ENCODE measurements at places on chromosomes 3 and 15.

GRCh38 chr15:57198654-57199291, 177.5 kb upstream of the CGNL1 start:
- no peak for DNase-seq

DNA sequence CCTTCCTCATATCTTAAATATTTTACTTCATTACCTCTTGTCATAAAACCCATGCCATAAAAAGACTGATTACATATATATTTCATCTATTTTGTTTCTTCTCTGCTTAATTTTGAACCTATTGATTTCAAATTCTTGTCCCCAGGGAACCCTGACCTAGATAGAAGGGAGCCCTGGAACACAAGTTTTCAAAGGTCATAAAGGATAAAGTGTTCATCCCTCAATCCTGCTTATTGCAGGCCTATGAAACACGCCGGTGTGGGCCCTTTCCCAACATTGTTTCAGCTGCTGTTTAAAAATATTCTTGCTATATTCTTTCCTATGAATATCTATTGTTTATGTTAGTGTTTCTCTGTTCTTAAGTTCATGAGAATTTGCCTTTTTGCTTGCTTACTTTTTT, 1389.5 kb upstream of the GBE1 start:
- DNase-seq: no peak

DNA sequence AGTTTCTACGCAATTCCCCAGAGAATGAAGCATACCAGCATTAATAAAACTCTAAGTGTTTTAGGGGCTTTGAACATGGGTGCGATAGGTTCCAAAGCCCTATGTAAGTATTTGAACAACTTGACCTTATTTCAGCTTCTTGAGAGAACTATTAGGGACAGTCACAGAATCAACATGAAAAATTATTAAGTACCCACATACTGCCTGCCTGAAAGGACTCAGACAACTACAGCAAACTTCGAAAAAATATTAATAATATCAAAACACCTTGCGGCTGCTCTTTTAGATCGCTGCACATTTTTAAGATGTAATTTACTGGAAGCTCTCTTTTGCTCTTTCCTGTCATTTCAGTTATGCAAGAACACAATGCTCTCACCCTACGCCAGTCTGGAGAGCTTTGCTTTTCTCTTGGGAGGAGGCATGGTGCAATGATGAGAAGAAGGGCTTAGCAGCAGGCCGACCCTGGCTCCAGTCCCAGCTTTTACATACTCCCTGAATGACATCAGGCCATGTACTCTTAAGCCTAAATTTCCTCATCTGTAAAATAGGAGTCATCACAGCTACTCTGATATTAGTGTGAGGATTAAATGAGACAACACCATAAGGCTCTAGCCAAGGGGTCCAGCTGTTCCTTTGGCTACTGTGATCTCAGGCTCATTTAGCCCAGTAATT, 640.7 kb downstream of the FHIT start:
- DNase-seq: peak; percentile 68

- DNase-seq: no peak
These were observed 59.8 kb upstream of the KLHL25 start for GRCh38 chr15:85854345-85855097.

DNA sequence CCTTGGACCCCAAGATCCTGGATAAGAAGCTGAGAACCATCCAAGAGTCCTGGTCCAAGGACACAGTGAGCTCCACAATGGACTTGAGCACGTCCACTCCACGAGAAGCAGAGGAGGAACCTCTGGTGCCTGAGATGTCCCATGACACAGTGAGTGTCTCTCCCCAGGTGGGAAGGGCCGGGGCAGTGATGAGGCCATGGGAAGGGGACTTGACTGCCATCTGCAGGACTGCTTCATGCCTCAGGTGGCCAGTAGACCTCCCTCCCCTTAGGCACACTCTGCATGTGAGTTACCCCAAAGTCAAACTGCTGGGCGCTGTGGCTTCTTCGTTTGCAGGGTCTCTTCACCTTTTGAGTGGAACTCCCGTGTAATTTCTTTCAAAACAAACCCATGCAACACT, 59.7 kb downstream of the CCDC33 start:
- DNase-seq: no peak

- no peak for DNase-seq
These were observed 103.0 kb downstream of the MYLK start for GRCh38 chr3:123781138-123781537.

- DNase-seq: no peak
These were observed 65.4 kb upstream of the P2RY1 start for GRCh38 chr3:152769523-152769922.

DNA sequence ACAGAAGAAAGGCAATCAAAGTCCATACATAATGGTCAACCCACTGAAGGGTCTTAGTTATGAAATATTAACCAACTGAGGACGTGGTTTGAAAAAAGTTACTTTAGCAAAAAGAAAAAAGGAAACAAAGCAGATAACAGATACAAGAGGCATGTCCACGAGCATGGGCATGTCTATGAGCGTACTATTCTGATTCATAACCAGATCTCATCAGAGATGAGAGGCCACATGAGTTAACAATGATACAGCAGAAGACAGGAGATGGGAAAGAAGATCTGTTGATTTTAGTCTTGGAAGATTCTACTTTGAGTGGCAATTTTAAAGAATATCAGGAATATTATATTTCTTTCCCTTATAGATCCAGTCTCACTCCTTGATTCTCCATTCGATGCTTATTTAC, 262.9 kb upstream of the SLITRK3 start:
- no peak for DNase-seq

- DNase-seq: no peak
These were observed 619 bp downstream of the TTBK2 start for GRCh38 chr15:42919799-42920518.

DNA sequence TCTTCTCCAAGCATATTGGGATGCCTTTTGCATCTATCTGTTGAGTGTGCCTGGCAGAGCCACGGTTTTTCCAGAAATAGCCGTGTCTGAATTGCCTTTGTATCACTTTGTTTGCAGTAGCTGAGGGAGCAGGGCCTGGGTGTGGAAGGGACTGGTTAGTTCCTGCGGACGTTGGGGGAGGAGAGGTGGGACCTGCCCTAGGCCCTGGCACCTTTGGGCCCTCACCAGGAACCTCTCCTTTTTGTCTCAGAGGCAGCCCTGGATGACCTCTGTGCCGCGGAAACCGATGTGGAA, 18.6 kb downstream of the ATRIP start:
- no peak for DNase-seq

DNA sequence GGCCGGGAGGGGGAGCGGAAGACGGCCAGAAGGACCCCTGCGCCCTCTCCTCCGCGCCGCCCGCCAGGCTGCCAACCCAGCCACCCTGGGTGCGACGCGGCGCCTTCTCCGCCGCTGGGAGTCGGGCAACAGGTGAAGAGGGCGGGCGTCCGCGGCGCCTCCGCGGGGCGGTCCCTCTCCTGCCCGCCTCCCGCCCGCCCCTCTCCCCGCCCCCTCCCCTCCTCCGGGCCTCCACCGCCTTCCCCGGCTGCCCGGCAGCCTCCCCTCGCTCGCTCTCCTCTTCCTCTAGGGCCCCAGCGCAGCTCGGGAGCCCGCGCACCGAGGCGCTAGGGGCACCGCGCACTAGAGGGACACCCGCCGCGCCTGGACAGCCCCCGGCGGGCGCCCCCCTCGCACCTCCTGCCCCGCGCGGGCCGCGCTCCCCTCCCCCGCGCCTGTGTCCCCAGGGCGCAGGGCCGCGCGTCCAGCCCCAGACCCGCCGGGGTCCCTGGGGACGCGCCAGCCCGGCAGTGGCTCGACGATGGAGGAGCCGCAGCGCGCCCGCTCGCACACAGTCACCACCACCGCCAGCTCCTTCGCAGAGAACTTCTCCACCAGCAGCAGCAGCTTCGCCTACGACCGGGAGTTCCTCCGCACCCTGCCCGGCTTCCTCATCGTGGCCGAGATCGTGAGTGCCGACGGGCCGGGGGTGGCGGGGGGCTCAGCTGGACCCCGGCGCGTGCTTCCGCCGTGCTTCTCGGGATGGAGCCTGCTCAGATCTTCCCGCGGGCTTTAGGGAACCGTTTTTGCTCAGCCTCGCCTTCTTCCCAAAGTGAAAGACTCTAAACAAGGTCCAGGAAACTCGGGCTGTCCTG, at the start of gene CMTM8:
Gene CMTM8, plus strand, starts transcription at position 228 of the 854 bp plus-strand sequence. Its CDS starts 293 bp downstream, at position 521.
- DNase-seq: no peak

- DNase-seq: peak; percentile 15
These were observed 23.6 kb downstream of the RHCG start for GRCh38 chr15:89472785-89473256.

GRCh38 chr15:52523192-52523591, 5.5 kb downstream of the MYO5A start:
- peak; percentile 75 for DNase-seq

DNA sequence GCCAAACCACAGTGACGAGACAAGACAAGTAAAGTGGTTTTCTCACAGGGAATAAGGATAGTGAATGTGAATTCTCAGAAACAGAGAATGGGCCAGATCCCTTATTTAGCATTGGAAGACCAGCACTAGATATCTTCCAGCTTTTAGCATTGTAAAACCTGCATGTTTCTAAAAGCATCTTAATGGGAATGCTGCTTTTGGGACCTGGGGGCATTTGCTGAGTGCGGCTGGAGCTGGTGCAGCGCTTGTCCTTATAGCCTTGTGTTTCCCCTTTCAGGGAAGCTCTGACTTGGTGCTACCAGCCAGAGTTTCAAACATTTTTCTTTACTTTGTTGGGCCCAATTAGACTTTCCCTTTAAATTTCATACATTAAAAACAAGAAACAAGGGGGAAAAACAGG, 52.9 kb downstream of the CLSTN2 start:
- DNase-seq: no peak

- no peak for DNase-seq
These were observed 37.7 kb downstream of the ABHD17C start for GRCh38 chr15:80732818-80733217.

- no peak for DNase-seq
These were observed 268.0 kb downstream of the ERC2 start for GRCh38 chr3:56200251-56200650.

DNA sequence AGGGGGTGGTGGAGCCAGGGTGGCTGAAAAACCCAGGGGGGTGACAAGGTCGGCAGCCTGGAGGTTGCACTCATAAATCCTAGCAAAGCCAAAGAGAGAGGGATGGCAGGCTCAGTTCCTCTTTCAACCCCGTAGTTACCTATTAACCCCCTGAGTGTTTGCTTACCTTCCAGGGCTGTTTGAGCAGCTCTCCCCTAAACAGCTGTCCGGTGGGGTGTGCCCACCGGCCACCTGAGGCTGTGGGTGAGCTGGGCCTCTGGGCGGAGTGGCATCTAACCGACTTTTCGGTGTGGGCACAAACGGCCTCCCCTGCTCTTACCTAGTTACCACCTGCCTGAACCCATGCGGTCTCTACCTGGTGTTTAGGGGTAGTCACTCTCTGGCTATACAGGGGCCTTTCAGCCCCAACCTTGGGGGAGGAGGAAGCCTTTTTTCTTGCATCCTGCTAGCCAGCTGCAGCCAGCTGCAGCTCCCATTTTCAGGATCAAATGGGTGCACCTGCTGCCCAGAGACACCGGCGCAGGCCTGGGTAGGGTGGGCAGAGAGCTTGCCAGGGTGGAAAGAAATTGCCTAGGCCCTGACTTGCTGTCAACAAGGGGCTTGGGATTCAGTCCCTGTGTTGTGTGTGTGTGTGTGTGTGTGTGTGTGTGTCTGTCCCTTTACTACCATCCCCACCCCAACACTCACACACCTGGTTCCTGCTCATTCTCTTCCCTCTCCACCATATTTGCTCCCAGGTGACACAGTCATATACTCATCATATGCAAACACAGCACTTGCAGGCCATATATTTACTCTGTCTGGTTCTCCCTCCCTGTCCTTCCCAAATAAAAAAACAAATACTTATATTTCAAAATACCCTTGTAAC, 3.7 kb downstream of the DLL4 start:
- DNase-seq: no peak

- DNase-seq: no peak
These were observed 7.1 kb upstream of the FMN1 start for GRCh38 chr15:33201491-33202231.

- DNase-seq: no peak
These were observed 428.9 kb downstream of the VGLL3 start for GRCh38 chr3:86562090-86562489.

DNA sequence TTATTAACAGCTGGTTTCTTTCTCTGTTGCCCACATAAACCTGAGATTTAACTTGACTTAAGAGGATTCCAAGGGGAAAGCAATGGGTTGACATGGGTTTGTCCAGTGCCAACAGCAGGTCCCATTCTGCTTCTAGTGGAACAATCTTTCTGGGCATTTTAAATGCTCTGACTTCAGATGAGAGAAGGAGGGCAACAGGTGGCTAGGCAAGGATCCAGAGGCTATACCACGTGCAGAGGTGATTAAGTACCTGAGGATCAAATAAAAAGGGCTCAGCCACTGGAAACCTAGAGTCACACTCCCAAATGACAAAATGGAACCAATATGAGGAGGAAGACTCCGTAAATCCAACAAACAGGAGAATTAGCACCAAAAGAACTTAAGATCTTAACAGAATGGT, 28.5 kb downstream of the CMTM6 start:
- DNase-seq: no peak

DNA sequence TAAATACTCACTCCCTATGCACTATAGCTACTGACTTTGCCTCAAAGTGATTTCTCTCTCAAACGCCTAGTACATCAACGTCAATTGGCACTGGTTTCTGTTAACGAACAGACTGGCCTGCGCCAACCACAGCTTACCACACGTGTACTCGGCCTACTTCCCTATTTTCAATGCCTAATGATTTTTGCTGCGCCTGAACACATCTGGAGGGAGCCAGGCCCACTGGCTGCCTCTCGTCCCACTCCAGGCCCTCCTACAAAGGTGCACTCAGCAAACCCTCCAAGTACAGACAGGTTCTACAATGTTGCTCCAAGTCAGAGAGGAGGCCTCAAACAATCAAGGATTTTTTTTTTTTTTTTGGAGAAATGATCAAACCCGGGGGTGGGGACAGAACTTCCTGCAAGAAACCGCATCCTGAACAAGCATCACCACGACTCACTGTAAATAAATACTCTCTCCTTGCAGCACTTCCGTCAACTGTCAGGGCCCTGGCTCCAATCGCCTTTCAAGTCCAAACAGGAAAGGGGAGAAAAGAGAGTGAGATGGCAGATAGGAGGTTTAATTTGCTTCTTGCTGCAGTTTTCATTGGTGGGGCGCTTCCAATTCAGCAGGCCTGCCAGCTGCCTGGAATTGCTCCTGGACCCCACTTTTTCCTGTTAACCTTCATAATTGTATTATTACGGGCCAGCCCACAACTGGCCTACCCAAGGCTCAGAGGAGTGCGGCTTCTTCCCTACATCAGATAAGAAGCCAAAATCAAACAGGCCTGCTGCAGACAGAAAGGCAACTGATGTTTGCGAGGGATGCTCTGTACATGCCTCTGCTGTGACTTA, 139.3 kb downstream of the FOXP1 start:
- DNase-seq: no peak

GRCh38 chr3:12451960-12452359, 32.3 kb upstream of the TSEN2 start:
- DNase-seq: no peak
